ENCODE measurements at places on chromosomes 6 and 20. TPM values are rescaled to one million over a fixed set of nuclear protein-coding genes. Genes with fewer than 3 reads are reported as not detected.

SPINT3 gene
- not detected for polyA plus RNA-seq

CGA gene
- polyA plus RNA-seq: not detected

RIPOR3 gene
- not detected for polyA plus RNA-seq

TRPC4AP gene
- polyA plus RNA-seq: 9.4 TPM

BEND3 gene
- polyA plus RNA-seq: 0.28 TPM

GGTLC1 gene
- polyA plus RNA-seq: not detected

AIF1 gene
- not detected for polyA plus RNA-seq

MED23 gene
- polyA plus RNA-seq: 11.3 TPM

ECT2L gene
- polyA plus RNA-seq: 0.31 TPM

FUCA2 gene
- polyA plus RNA-seq: 33.7 TPM

TCF15 gene
- not detected for polyA plus RNA-seq

NOTCH4 gene
- 1.3 TPM for polyA plus RNA-seq

MROH8 gene
- polyA plus RNA-seq: 3.8 TPM

LRP11 gene
- 48.8 TPM for polyA plus RNA-seq

LY6G5B gene
- polyA plus RNA-seq: 1.8 TPM

FAM162B gene
- not detected for polyA plus RNA-seq

OSTM1 gene
- 82.2 TPM for polyA plus RNA-seq

FHL5 gene
- 3.8 TPM for polyA plus RNA-seq

HRH3 gene
- polyA plus RNA-seq: not detected

PTGIS gene
- not detected for polyA plus RNA-seq

AK9 gene
- polyA plus RNA-seq: 25.7 TPM

ARFGEF3 gene
- polyA plus RNA-seq: 10.4 TPM

SALL4 gene
- polyA plus RNA-seq: not detected

EDN1 gene
- 1.9 TPM for polyA plus RNA-seq

GSTA2 gene
- polyA plus RNA-seq: not detected

TSHZ2 gene
- 3.8 TPM for polyA plus RNA-seq

ADAM33 gene
- polyA plus RNA-seq: not detected

DYNLT2 gene
- 2.8 TPM for polyA plus RNA-seq

MOXD1 gene
- not detected for polyA plus RNA-seq

ZNF165 gene
- polyA plus RNA-seq: 6.1 TPM

SOBP gene
- 13.2 TPM for polyA plus RNA-seq

ADGB gene
- not detected for polyA plus RNA-seq

TRIM10 gene
- not detected for polyA plus RNA-seq

SDHAF4 gene
- 20.1 TPM for polyA plus RNA-seq

CCN5 gene
- not detected for polyA plus RNA-seq

CRISP3 gene
- not detected for polyA plus RNA-seq

MPC1 gene
- polyA plus RNA-seq: 523 TPM

OR2B6 gene
- polyA plus RNA-seq: not detected

NELFCD gene
- polyA plus RNA-seq: 12.4 TPM

DNAH8 gene
- polyA plus RNA-seq: not detected

SYCP2L gene
- polyA plus RNA-seq: 0.15 TPM

CENPB gene
- 1.9 TPM for polyA plus RNA-seq

C20orf141 gene
- not detected for polyA plus RNA-seq

CCDC167 gene
- polyA plus RNA-seq: 140 TPM

CPNE5 gene
- polyA plus RNA-seq: 22.8 TPM

ZSCAN31 gene
- polyA plus RNA-seq: 2.4 TPM

DACT2 gene
- not detected for polyA plus RNA-seq

DZANK1 gene
- 6.2 TPM for polyA plus RNA-seq

Measured in Purkinje cell (primary cell).